Activated CD8-positive, alpha-beta T cell treated with anti-CD3 and anti-CD28 coated beads, Interleukin-2, amount 10 ng/mL, durations not matched to agents 7 days and 5 days (primary cell): ENCODE measurements at places on chromosomes 4 and X. TPM values are rescaled to one million over a fixed set of nuclear protein-coding genes. Genes with fewer than 3 reads are reported as not detected.
A peak's percentile ranks its signal among the peaks of the same experiment; 100 is the strongest.

Gene USP26
- total RNA-seq: not detected

Gene SUPT20HL2
- total RNA-seq: not detected

GRCh38 chr4:3313139-3313538, 20.3 kb downstream of the RGS12 start:
- DNase-seq: no peak
- no peak overlapping the region for H3K27ac ChIP-seq
- peaks cover 4% of the 10 kb centered on the region for H3K27me3 ChIP-seq
- H3K36me3 ChIP-seq: no peaks in the 10 kb centered on the region

DNA sequence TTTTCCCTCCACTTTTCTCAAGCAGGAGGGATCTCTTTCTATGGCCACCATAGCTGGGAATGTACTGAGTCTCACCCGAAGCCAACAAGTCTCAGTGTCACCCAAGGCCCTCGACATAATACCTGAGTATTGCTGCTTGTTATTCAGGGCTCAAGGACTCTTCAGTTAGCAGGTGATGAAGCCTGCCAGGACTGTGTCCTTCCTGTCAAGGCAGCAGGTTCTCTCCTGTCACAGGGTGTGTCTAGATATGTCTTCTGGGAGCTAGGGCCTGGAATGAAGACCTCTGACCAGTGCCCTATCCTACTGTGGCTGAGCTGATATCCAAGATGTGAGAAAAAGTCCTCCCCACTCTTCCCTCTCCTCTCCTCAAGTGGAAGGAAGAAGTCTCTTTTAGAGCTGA, 391.0 kb upstream of the DIPK2B start:
- H3K27me3 ChIP-seq: peaks cover 3% of the 10 kb centered on the region
- no peaks in the 10 kb centered on the region for H3K36me3 ChIP-seq
- no peaks in the 10 kb centered on the region for H3K4me1 ChIP-seq
- DNase-seq: no peak

DNA sequence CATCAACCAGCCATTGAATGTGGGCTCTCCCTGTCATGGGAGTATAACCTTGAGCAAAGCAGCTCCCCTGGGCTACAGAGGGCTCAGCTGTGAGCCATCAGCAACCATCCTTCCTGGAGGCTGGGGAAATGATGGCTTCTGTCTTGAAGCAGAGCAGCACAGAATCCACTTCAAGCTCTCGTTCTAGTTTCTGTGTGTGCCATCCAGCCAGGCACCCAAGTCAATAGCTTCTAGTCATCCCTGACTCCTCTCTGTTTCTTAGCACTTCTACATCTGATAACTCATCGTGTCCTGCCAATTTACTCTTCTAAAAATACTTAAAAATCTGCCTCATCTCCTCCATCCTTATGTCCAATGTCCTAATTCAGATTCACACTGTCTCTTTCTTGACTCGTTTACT, 42.2 kb upstream of the TSPAN5 start:
- peaks cover 5% of the 10 kb centered on the region for H3K4me1 ChIP-seq
- no peak for DNase-seq
- H3K27ac ChIP-seq: no peak overlapping the region

GRCh38 chr4:141339391-141339790, 118.7 kb downstream of the ZNF330 start:
- H3K36me3 ChIP-seq: no peaks in the 10 kb centered on the region
- no peaks in the 10 kb centered on the region for H3K4me1 ChIP-seq
- H3K27me3 ChIP-seq: peaks cover 26% of the 10 kb centered on the region
- H3K4me3 ChIP-seq: no peak overlapping the region

- H3K36me3 ChIP-seq: peaks cover 60% of the 10 kb centered on the region
- H3K27me3 ChIP-seq: no peaks in the 10 kb centered on the region
- DNase-seq: peak; percentile 65
- peak overlapping the region; percentile 95 for H3K4me3 ChIP-seq
- peak overlapping the region; percentile 99 for H3K27ac ChIP-seq
Measured at GRCh38 chrX:12975991-12976558, 1.2 kb downstream of the TMSB4X start.

DNA sequence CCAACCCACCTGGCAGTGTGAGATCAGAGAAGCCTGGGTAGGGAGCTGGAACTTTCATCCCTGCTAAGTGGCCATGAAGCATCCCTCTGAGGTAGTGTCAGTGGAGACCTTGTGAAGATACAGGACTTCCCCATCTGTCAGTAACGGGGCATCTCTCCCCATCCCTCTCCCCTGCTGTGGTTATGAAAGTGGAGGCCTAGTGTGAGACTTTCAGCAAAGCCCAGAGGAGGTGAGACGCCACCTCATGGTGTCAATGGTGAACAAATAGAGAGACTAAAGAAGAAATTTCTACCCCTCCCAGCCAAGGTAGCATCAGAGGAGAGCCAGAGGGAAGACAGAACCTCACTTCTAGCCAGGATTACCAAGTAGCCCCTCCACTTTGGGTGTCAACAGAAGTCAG, 150.2 kb downstream of the VEGFC start:
- H3K27ac ChIP-seq: no peak overlapping the region
- DNase-seq: no peak
- no peaks in the 10 kb centered on the region for H3K36me3 ChIP-seq

DNA sequence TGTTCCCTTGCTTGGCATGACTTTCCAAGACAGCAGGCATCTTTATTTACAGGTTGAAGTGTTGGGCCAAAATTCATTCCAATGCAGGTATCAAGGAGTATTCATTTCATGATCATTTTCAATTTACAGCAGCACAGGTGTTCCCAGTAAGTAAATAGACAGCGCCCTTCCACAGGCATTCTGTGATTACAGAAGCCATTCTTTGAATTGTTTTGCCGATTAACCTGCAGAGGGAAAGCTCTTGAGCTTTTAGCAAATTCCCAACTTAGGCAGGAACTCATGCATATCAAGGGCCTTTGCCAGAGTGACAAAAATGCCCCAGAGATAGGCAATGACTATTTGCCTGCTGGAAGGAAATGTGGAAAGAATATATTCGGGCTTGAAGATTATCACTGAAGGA, 6.8 kb downstream of the TXK start:
- no peaks in the 10 kb centered on the region for H3K27me3 ChIP-seq
- H3K36me3 ChIP-seq: peaks cover 71% of the 10 kb centered on the region
- no peak for DNase-seq
- H3K27ac ChIP-seq: peak overlapping the region; percentile 92

GRCh38 chr4:5096261-5096660, 45.0 kb downstream of the STK32B start:
- no peak overlapping the region for H3K4me3 ChIP-seq
- H3K4me1 ChIP-seq: no peaks in the 10 kb centered on the region
- H3K36me3 ChIP-seq: no peaks in the 10 kb centered on the region
- no peak overlapping the region for H3K27ac ChIP-seq
- H3K27me3 ChIP-seq: no peaks in the 10 kb centered on the region

GRCh38 chrX:77088233-77088632, 359.0 kb upstream of the FGF16 start:
- no peaks in the 10 kb centered on the region for H3K36me3 ChIP-seq
- H3K27me3 ChIP-seq: no peaks in the 10 kb centered on the region
- H3K27ac ChIP-seq: no peak overlapping the region

- no peak for DNase-seq
- no peaks in the 10 kb centered on the region for H3K36me3 ChIP-seq
- H3K4me1 ChIP-seq: no peaks in the 10 kb centered on the region
- H3K4me3 ChIP-seq: no peak overlapping the region
- H3K27ac ChIP-seq: no peak overlapping the region
- peaks cover 17% of the 10 kb centered on the region for H3K27me3 ChIP-seq
Measured at GRCh38 chr4:47432749-47433148, 30.8 kb downstream of the COMMD8 start.
